Activated CD4-positive, alpha-beta T cell treated with anti-CD3 and anti-CD28 coated beads for 36 hours (primary cell): ENCODE measurements at places on chromosomes 12 and 14.
A peak's percentile ranks its signal among the peaks of the same experiment; 100 is the strongest.

- DNase-seq: no peak
Measured at GRCh38 chr14:59358784-59359183, 106.4 kb downstream of the GPR135 start.

DNA sequence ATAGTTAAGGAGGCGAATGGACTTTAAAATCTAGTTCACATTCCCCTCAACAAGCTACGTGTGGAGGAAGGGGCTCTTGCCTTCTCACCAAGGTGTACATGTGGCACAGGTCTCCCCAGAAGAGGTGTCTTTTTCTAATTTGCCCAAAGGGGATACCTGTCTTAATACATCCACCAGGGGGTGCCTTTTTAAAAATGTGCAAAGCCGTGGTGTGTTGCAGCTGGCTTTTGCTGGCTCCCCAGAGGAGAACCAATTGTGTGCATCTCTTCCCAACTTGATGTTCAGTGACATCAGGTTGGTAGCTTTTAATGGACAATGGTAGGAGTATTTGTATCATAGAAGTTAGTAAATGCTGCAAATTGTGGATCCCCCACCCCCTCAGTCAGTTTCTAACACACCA lies 33.8 kb downstream of the CREBL2 start:
- DNase-seq: peak; percentile 51

DNA sequence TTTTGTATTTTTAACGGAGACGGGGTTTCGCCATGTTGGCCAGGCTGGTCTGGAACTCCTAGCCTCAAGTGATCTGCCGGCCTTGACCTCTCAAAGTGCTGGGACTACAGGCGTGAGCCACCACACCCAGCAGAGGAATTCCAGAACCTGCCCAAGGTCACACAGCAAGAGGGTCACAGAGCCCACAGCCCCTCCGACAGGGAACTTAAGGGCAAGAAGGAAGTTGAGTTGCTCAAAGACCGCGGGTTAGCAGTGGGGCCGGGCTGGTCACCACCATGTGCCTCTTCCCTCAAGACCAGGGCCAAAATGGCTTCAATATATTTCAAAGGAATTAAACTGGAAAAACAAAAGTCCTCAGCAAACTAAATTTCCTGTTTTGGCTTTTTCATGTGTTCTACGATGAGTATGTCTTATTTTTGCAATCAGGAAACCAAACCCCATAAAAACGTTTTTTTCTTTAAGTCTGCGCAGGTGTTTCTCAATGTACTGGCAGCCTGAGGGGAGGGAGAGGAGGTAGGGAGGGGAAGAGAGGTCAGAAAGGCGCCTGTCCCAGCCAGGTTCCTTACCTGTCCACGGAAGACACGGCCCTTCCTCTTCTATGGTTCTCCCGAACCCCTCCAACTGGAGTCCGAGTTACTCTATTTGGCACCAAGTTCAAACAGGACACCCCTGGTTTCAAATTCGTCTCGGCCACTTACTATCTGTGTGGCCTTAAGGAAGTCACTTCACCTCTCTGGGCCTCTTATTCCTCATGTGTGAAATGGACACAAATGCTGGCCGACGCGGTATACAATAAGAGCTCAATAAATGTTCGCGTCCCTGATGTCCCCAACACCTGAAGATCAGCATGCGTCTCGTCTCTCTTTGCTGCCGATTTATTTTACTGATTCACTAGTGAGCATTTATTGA lies 778 bp downstream of the SLC8B1 start:
- DNase-seq: peak; percentile 17

- no peak for DNase-seq
Measured at GRCh38 chr14:48250575-48250974, 575.2 kb upstream of the MDGA2 start.

- no peak for DNase-seq
Measured at GRCh38 chr12:123050913-123051312, 70.4 kb downstream of the ARL6IP4 start.

- DNase-seq: no peak
Measured at GRCh38 chr12:124582108-124582424, 14.7 kb upstream of the NCOR2 start.

DNA sequence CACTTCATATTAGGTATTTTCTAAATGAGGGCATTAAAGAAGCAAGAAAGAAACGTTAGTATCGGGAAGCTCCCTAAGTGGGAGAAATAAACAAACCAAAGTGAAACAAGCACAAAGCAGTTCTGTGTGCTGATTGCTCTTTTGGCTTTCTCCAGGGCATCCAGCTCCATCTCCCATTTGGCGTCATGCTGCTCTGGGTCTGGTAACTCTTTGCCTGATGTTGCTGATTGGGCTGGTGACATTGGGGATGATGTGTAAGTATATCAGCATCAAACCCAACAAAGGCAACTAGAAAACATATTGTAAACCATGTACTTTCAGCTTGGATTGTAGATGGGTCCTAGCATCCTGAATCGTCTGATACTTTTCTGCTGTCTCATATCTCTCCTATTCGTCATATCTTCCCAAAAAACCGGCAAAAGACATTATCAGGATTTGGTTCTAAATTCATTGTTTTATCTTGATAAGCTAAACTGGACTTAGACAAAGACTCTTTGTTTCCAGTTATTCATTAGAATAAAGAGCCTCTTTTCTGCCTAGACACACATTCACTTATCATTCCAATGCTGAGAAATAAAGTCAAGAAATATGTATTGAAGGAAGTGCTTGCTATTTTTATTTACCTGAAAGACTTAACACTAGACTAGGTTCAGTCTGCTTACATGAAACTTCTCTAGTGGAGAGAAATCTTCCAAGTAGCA lies 2.4 kb downstream of the CLEC12B start:
- no peak for DNase-seq

- DNase-seq: no peak
Measured at GRCh38 chr14:69647213-69647612, 35.8 kb downstream of the SUSD6 start.

GRCh38 chr14:72904840-72905561 lies 11.1 kb upstream of the DPF3 start:
- peak; percentile 73 for DNase-seq

DNA sequence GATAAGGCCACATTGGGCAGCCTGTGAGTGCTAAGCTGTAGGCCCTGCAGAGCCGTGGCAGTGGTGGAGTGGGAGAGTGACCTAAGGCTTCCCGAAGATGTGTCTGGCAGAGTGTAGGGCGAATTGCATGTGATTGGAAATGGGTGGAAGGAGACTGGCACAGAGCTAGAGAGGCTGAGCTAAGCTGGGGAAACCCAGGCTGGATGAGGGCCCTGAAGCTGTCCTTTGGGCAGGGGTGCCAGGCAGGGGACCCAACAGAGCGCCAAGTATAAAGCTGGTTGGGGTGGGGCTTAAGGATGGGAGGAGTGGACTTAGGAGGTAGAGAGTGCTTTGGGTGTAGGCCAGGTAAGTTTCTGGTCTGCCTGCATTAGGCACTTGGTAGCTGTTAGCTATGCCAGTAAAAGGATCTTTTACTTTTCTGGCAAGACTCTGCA lies 47.9 kb downstream of the WDR20 start:
- DNase-seq: no peak

GRCh38 chr14:83847102-83847501 lies 1682.8 kb upstream of the FLRT2 start:
- DNase-seq: no peak

DNA sequence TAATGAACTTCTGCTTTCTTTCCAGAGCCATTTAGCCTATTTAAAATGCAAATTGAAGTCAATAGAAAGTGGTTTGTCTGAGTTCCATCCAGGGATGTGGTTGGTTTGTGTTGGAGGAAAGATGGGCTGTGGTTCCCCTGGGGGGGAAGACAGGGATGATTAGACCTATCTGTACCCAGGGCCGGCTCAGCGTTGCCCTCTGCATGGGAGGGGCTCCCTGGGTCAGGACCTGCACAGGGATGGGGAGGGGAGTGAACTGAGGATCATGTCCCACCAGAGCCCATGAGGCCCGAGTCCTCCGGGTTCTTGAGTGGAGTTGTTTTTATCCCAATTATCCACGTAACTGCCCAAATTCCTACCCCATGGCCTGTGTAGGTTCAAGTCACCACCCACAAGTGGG lies 76.9 kb upstream of the SFSWAP start:
- no peak for DNase-seq

GRCh38 chr12:61422786-61423185 lies 837.4 kb upstream of the USP15 start:
- DNase-seq: no peak

DNA sequence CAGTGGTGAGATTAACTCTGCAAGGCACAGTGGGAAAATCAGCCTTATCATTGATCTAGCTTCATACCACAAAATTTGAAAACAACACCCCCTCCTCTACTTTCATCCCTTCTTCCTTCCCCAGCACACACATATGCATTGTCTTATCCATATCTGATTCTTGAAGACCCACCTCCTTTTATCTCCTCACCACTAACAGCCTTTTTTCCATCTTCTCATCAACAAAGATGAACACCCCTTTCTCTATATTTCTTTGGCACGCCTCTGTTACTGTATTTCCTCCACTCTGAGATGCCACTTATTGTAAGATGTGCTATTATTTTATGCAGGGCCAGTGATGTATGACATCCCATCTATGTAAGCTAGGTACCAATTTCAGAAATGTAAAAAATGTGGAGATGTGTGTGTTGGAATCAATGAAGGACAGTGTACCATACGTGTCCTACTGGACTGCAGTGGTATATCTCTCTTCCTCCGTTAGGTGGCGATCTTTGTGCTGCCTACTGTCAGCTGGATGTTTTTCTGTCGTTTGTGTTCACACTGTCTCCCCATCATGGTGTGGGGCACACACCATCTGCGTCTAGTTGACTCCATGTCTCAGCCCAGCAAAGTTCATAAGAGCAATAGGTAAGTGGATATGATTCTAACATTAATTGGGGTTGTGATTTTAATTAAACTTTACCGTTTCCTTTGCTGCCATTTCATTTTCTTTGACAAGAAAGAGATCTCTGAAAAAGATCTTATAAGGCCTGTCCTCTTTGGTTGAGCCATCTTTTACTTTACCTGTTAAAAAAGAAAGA lies 24.0 kb downstream of the CCDC38 start:
- DNase-seq: peak; percentile 60

DNA sequence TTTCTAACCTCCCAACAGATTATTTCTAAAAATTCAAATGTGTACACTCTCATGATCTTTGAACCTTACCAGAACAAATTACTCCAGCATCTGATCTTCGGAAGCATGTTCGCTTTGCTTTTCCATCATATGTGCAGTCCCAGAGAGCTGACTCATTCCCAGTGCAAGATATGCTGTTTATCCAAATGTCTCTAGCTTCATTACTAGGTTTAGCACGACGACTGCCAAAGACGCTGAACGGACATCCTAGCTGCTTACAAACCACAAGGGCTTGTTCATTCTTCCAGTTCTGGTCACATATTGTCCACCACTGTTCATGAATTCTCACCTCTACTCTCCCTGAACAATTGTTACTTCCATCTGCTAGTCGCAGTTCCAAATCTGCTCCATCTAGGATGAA lies 40.5 kb downstream of the CD163L1 start:
- no peak for DNase-seq

- DNase-seq: no peak
Measured at GRCh38 chr12:84701041-84701440, 211.6 kb downstream of the SLC6A15 start.

DNA sequence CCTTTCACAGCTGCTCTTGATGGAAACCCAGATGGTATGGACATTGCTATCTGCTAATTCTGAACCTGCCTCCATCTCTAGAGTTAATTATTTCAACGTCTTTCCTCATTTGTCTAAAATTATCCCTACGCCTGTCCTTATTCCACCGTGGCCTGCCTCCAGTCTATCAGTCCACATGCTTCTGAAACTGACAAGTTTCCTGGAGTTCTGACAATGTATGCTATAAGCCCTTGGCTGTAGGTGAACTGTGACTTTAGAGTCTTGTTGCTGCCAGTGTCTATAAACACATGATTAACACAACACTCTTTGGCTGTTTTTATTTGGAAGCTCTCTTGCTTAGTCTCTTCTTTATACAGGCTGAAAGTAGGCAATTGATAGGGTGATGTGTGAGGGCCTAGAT lies 1052.9 kb downstream of the TMTC2 start:
- DNase-seq: no peak

DNA sequence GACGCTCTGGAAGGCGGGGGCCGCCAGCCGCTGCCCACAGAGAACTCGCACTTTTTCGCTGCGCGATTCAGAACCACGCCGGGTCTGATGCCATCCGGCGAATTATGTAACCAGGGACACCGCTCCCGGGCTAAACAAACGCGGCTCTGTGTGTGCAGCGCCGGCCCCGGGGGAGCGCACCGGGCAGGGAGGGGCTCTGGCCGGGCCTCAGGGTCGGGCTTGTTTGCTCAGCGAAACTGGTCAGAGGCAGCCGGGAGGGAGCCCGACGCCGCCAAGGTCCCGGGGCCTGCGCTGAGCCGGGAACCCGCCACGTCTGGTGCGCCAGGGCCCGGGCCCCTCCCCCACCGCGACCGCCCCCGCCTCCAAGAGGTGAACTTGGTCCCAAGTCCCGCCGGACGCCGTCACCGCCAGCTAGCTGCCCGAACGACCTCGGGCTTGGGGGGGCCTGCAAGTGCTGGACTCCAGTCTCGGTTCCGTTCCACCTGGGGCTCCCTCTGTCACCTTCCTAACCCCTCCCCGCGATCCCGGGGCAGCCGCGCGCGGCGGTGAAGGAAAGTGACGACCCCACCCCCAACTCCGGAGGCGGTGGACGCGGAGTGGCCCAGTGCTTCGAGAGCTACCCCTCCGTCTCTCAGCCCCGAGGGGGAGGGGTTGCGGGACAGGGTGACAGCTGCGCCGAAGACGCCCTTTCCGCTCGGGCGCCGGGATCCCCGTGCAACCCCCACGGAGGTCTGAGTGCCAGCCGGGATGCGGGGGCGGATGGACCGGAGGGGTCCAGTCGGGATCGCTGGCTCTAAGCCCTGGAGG lies 848 bp downstream of the CTDSP2 start:
- DNase-seq: peak; percentile 83

DNA sequence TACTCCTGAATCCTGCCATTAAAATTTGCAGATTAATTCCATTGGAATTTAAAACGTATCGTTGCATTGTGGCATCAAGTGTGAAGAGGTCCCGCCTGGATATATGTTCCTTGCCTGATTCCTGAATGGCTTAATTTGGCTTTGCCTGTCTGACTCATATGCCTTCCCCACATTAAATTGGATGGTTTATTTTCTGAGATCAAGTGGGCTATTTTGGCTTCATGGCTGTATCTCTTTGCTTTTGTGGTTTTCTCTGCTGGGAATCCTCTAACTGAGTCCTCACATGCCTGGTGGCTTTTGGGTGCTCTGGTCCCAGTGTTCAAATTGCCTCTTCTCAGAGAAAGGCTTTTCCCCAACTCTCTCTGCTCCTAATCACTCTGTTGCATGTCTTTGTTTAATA lies 127.9 kb upstream of the DYRK2 start:
- DNase-seq: no peak

DNA sequence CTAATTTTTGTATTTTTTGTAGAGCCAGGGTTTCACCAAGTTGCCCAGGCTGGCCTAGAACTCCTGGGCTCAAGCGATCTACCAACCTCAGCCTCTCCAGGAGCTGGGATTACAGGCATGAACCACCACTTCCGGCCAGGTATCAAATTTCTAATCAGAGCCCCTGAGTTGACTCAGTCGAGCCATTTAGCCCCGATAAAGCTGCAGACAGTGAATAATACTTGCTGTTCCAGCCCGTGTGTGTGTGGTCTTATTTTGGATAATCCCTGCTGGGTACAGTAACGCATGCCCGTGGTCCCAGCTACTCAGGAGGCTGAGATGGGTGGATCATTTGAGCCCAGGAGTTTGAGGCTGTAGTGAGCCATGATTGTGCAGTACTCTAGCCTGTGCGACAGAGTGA lies 57.0 kb downstream of the TEAD4 start:
- no peak for DNase-seq

- no peak for DNase-seq
Measured at GRCh38 chr12:22413592-22413991, 79.1 kb upstream of the ST8SIA1 start.
